A549 treated with RU486 at 1 μM for 4 hours (cell line): ENCODE measurements at places on chromosomes 5 and 9. TPM values are rescaled to one million over a fixed set of nuclear protein-coding genes. Genes with fewer than 3 reads are reported as not detected.

Gene PCDHA11
- 0.08 to 0.11 TPM (median 0.10 TPM) in 4 of 5 replicates, not detected in the other for total RNA-seq

Gene RNF183
- 0.09 to 0.15 TPM in 2 of 5 replicates, not detected in the others for total RNA-seq

Gene ADGRD2
- not detected in 5 replicates for total RNA-seq

Gene CARD9
- total RNA-seq = 0.42 to 1.9 TPM (median 0.95 TPM) in 5 replicates

Gene PHYHD1
- not detected in 5 replicates for total RNA-seq

Gene PCDHGB5
- 2.0 to 3.0 TPM (median 2.5 TPM) in 5 replicates for total RNA-seq

Gene ANKRD34B
- 0.02 to 0.06 TPM (median 0.05 TPM) in 3 of 5 replicates, not detected in the others for total RNA-seq

Gene STPG3
- not detected in 5 replicates for total RNA-seq

Gene CDH6
- 0.05 to 0.25 TPM (median 0.16 TPM) in 5 replicates for total RNA-seq

Gene TRIM36
- total RNA-seq = 1.5 to 2.7 TPM (median 2.2 TPM) in 5 replicates

Gene N4BP3
- 1.1 to 1.4 TPM (median 1.3 TPM) in 5 replicates for total RNA-seq

Gene SPATA31A3
- total RNA-seq = not detected in 5 replicates

Gene SLC34A1
- total RNA-seq = not detected in 5 replicates

Gene PTGDS
- total RNA-seq = 0.25 to 0.76 TPM (median 0.59 TPM) in 3 of 5 replicates, not detected in the others

Gene GABRA1
- not detected in 5 replicates for total RNA-seq

Gene PCDHGB7
- total RNA-seq = 0.05 to 0.11 TPM (median 0.07 TPM) in 5 replicates

Gene ARSI
- 31.9 to 48.3 TPM (median 37.1 TPM) in 5 replicates for total RNA-seq

Gene SERINC5
- total RNA-seq = 3.8 to 7.6 TPM (median 7.0 TPM) in 5 replicates

Gene SMIM23
- total RNA-seq = not detected in 5 replicates

Gene FOXD1
- 13.0 to 22.7 TPM (median 21.2 TPM) in 5 replicates for total RNA-seq

Gene DEPDC1B
- 13.0 to 18.6 TPM (median 17.4 TPM) in 5 replicates for total RNA-seq

Gene TLX3
- not detected in 5 replicates for total RNA-seq

Gene PDE6A
- total RNA-seq = 0.07 to 0.18 TPM (median 0.12 TPM) in 5 replicates

Gene DNM1
- 74.6 to 95.2 TPM (median 86.0 TPM) in 5 replicates for total RNA-seq

Gene IL7R
- total RNA-seq = 0.46 to 0.91 TPM (median 0.62 TPM) in 5 replicates

Gene LRRTM2
- not detected in 5 replicates for total RNA-seq

Gene TMEM215
- total RNA-seq = not detected in 5 replicates

Gene FRMD3
- 2.3 to 3.0 TPM (median 2.6 TPM) in 5 replicates for total RNA-seq

Gene MSX2
- total RNA-seq = 5.2 to 6.8 TPM (median 5.9 TPM) in 5 replicates

Gene ORM2
- total RNA-seq = not detected in 5 replicates

Gene SLC28A3
- total RNA-seq = not detected in 5 replicates

Gene TERT
- 1.2 to 3.2 TPM (median 2.6 TPM) in 5 replicates for total RNA-seq

Gene HMGCS1
- 45.8 to 59.7 TPM (median 53.7 TPM) in 5 replicates for total RNA-seq

Gene FAM151B
- total RNA-seq = 1.2 to 2.6 TPM (median 1.8 TPM) in 5 replicates

Gene GRM6
- total RNA-seq = not detected in 5 replicates

Gene NRG2
- 1.8 to 2.8 TPM (median 2.1 TPM) in 5 replicates for total RNA-seq

Gene MED10
- 73.5 to 79.8 TPM (median 78.3 TPM) in 5 replicates for total RNA-seq

Gene TNFSF15
- 0.26 to 0.40 TPM (median 0.31 TPM) in 5 replicates for total RNA-seq

Gene SLC25A48
- total RNA-seq = 0.15 to 0.22 TPM (median 0.21 TPM) in 3 of 5 replicates, not detected in the others

Gene FCN1
- total RNA-seq = not detected in 5 replicates

Gene PCDHGC3
- 6.1 to 7.8 TPM (median 7.0 TPM) in 5 replicates for total RNA-seq
